Stimulated activated CD4-positive, alpha-beta T cell treated with anti-CD3 and anti-CD28 coated beads, Interleukin-12 subunit alpha, Interleukin-12 subunit beta, amount 100 ng/mL, for 24 hours (primary cell): ENCODE measurements at places on chromosomes 3 and 15.

DNA sequence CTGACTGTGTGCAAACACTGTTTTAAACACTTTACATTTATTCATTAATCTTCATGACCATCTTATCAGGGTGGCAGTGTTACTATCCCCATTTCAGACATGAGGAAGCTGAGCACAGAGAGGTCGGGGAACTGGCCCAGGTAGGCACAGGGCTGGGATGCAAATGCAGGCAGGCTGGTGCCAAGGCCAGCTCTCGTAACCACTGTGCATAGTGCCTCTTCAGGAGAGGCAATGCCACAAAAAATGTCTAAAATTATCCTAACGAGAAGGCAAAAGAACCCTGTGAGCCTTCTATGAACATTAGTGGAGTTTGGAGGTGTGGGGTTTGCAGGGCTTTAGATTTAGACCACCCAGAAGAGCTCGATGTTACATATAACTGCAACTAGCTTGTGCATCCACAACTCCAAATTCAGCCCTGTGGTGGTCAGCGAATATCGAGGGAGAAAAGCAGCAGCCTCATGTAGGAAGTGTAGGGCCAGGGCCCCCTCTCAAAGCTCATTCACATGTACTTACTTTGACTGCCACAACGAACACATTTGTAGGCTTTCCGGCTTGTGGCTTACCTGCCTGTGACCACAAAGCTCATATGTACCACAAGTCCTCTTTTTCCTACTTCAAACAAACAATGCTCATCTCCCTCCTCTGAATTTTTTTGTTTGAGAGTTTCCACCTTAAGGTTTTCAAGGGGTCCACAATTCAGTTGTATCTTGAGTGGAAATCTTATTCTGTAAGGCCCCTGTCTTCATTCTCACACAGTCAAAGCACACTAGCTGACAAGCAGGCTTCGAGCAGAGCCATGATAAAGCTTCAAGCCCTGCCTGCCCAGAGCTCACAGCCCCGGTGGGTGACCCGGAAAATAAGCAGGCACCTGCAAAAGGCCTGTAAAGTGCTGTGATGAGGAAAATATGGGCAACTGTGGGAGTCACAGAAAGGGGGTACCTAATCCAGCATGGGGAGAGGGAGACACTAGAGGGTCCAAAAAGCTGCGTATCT is 722.9 kb upstream of the CFAP20DC start:
- no peak for DNase-seq

DNA sequence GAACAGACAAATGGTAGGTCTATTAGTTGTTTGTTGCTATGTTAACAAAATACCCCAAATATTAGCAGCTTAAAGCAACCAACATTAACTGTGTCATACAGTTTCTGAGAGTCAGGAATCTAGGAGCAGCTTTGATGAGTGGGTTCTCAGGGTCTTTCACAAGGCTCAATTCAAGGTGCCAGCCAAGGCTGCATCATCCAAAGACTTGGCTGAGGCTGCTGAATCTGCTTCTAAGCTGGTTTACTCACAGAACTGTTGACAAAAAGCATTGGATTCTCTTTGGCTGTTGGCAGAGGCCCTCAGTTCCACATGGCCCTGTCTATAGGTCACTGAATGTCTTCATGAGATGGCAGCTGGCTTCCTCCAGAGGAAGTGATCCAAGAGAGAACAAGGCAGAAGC is 40.3 kb upstream of the TSC22D2 start:
- no peak for DNase-seq

DNA sequence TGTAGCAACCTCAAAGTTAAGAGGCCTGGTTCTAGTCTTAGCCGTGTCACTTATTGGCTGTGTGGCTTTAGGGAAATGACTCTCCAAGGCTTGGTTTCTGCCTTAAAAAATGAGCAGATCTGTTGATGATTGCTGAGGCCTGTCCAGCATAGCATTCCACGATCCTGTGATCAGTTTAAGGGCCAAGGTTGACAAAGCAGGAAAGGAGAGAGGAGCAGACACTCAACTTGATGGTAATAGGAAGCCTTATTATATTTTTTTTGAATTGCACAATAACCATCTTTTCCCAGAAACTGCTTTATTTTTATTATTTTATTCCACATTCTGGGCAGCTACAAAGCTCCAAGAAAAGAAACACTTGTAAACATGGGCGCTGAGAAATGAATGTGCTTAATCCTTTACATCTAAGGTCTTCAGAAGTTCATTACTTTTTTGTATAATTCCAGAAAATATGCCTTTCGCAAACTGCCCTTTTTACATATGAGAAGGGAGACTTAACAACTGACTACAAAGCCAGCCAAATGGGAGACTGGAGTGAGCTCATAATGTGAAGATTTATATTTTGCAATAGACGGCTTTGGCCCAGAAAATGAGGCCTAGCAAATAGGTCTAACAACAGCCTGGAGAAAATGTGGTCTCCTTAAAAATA is 241.0 kb downstream of the ATP8B4 start:
- DNase-seq = no peak

DNA sequence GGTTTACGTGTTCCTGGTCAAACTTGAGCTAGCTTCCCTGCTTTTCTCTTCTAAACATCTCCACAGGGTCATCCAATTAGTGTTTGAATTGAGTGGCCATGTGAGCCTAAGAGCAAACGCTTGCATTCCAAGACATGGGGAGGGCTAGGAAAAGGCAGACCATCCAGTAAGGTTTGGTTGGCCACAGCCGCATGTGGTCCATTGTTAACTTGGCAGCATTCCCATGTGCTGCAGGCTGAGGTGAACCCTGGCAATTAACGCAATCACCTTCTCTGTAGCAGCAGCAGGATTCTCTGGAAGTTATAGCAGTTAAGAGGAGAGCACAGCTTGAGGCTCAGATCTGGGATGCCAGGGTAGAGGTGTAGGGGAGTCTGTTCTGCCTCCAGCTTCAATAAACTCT is 502.2 kb upstream of the LMCD1 start:
- no peak for DNase-seq

DNA sequence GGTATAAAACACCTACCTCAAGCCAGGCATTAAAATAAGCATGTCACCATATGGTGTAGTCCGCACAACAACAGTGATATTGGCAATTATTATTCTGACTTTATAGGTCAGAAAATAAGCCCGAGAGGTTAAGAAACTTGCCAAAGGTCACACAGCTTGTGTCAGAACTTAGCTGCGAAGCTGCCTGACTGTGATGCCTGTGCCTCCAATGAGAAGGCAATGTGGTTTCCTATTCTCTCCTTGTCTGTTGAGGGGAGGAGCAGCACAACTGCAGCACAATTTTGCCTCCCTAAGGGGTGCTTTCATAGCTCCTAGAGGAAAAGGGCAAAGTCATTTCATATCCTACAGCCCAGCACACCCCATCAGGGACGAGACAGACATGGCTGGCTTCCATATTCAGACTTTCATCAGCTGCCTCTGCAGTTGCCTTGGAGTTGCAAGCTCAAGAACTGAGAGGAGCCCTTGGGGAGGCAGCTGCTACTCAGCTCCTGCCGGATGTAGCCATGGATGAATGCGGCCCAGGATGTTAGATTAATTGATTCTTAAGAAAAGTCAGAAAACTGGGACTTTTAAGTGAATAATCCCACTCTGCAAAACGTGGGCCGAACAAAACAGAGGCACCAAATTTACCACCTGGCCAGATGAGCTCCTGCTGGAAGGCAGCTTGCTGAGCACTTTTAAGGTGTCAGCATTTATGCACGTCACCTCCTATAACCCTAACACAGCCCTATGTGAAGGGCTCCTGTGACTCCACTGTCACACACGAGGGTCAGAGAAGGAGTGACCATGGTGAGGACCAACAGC is 38.5 kb downstream of the MYO5C start:
- no peak for DNase-seq

DNA sequence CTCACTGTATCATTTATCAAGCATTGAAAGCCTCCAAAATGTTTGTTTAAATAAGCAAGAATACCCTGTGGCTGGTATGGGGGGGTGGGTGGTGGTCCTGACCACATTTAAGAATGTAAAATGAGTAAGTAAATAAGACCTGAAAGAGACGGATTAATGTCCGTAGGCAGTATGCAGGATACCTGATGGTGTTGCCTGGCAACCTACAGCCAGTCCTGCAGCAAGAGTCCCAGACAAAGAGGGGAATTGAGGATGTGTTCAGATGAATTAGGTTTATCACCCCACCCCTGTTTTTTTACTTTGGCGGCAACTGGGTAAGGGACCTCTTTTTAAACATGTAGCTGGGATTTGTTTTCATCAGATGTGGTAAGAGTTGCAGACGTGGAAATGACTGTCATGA is 99.8 kb upstream of the BFSP2 start:
- no peak for DNase-seq

DNA sequence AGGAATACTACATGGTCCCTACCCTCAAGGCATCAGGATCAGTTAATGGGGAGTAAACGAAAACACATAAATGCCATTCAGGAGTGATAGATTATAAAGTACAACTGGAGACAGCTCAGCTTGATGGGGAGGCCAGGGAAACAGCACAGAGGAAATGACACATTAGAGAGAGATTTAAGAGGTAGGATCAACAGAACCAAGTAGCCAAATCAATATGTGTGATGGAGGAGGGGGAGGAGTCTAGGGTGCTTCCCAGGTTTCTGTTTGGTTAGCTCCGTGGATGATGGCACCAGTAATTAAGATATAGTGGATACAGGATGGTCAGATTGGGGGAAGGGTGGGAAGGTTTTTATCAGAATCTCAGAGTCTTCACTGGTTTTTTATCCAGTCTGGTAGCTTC is 229.5 kb upstream of the ROPN1 start:
- no peak for DNase-seq

DNA sequence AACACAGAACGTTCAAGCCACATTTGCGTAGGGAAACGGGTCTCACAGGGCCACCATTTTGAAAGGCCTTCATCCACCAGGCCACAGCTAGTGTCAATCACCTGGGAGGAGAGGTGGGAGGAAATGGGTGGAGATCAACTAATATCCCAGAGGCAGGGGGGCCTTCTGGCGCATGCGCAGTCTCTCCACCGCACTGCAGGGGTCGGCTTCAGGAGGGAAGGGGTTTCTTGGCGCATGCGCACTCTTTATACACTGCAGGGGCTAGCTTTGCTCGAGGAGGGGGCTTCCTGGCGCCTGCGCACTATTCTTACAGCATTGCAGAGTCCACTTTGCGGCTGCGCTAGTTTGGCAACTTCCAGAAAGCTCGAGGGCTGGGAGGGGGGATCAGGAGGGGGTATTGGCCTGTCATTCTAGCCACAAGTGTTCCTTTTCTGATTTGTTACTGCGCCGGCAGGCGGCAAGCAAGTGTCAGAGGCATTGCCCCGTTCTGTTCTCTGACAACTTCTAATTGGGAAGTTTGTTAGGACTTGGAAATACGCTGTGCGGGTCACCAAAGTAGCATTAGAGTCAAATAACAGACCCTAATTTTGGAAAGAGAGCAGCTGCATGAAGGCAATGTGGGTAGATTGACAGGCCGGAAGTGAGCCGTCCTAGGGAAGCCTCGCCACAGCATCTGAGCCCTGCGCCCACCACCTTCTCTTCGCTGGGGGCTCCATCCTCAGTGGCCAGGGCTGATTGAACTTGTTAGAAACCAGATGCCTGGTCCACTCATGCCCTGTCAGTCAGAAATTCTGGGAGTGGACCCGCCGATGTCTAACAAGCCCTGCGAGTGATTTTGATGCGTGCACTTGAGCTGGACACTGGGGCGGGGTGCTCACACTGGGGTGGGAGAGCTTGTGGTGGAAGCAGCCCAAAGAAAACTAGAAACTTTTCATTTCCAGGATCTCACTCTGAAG is 173.5 kb upstream of the NDN start:
- DNase-seq = no peak

GRCh38 chr15:38854506-38854905 is 289.9 kb upstream of the RASGRP1 start:
- no peak for DNase-seq

GRCh38 chr3:172875039-172875438 is 124.5 kb downstream of the ECT2 start:
- no peak for DNase-seq

DNA sequence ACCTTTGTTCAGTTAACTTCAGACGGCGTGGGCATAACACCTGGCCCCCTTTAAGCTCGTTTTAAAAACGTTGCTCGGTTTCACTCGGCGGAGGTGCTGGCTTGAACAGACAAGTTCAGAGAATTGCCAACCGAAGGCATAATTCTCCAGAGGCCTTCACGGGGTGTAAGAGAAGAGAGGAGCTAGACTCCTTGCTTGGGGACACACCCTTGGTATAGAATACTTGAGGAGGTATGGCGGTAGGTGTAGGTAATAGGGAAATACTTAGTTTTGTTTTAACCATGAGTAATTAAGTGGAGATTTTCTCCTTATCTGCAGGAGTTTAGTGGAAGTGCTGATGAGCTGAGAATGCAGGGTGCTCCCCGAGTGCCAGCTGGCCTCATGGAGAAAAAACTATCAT is 921 bp downstream of the FBXL2 start:
- DNase-seq = no peak

GRCh38 chr3:119911748-119912147 is 129.8 kb downstream of the NR1I2 start:
- no peak for DNase-seq

GRCh38 chr3:113157408-113158030 is 53.8 kb upstream of the BOC start:
- no peak for DNase-seq

DNA sequence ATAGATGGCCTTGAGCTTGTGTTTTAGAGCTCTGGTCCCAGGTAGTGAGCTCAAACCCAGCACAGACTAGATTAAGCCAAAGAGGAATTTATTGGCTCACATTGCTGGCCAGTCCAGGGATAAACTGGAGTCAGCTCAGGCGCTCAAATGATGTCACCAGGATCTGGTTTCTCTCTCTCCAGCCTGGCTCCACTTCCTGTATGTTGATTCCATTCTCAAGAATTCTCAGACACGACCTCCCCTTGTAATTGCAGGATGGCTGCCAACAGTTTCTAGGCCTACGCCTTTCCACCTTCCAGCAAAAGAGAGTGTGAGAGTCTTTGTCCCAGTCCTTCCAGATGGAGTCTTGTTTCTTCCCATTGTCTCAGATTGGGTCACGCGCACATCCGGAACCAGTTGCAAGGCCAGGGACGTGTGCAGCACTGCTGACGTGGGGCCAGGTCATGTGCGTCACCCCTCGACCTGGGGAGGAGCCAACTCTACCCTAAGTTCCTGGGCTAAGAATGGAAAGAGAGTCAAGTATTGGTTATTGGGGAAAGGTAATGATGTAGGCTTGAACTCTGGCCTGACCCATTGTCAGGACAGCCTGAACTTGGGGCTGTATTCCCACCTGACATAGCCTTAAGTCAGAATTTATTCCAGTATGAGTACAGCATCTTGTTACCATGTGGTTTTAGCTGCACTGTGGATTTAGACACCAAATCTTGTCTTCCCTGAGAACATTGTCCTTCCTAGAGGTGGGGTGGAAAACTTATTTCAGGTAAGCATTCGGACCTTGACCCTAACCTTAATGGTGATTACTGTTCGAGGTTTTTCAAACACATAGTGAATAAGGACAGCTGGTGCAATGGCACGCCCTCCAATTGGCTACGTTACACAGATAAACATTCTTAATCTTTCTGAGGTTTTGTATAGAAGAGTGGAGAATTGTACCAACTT is 31.6 kb downstream of the CACNA1D start:
- no peak for DNase-seq
